Aorta (tissue), 5 donors: ENCODE measurements at places on chromosomes 2 and 18. TPM values are rescaled to one million over a fixed set of nuclear protein-coding genes. Genes with fewer than 3 reads are reported as not detected.
A peak's percentile ranks its signal among the peaks of the same experiment; 100 is the strongest.

The BOLA3 gene
- 44.7 TPM for polyA plus RNA-seq

The ACTG2 gene
- polyA plus RNA-seq = 301 TPM

The G6PC2 gene
- not detected for polyA plus RNA-seq

The PLGLB1 gene
- polyA plus RNA-seq = 2.3 TPM

DNA sequence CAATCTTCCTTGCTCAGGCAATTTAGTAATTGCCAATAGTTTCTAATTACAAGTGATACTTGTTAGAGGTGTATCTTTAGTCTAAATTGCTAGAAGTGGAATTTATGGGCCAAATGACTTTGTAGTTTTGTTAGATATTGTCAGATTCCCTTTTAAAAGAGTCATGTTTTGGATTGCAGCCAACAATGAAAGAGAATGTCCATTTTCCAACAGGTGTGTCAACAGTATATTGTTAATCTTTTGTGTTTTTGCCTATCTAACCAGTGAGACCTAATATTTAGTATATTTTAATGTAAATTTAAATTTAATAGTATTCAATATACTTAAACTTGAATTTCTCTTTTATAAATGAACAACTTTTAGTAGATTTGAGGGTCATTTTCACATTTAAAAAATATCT lies 259.4 kb upstream of the ETAA1 start:
- DNase-seq = no peak

DNA sequence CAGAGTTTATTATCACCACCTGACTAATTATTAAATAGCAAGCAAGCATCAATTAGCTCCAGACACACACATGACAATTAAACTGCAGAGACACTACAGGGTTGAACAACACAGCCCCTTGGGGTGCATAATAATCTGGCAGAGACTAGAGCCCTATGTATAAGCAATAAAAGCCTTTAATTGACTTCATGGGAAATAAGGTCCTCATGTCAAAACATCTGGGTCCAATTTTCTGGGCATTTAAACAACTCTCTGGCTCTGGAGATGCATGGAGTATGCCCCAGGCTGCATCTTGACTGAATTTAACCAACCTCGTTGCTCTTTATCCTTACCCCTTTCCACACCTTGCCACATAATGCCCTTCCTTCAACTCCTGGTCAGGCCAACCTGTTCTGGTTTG lies 270.7 kb upstream of the THUMPD2 start:
- no peak for DNase-seq

DNA sequence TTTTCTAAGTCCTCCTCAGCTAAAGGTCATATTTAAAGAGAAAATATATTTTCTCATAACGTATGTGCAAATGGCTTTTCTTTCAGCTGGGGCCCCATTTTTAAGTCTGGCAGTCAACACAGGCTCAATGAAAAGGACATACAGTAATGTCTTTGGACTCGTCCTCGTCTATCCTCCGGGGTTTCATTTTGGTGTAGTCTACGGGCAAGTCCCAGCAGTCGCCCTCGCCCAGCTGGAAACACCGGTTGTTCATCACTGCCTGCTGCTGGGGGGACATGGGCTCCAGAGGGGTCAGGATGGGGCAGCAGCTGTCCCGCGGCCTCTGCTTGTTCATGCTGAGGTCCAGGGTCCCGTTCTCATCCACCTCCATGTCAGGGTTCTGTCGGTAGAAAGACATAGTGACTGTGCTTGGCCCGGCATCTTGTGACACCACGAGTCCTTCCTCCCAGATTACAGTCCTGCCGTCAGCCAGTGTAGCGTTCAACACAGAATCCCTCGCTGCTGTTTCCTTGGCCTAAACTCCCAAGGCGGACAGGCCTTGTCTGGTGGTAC lies 144.9 kb upstream of the PXDN start:
- DNase-seq = no peak

DNA sequence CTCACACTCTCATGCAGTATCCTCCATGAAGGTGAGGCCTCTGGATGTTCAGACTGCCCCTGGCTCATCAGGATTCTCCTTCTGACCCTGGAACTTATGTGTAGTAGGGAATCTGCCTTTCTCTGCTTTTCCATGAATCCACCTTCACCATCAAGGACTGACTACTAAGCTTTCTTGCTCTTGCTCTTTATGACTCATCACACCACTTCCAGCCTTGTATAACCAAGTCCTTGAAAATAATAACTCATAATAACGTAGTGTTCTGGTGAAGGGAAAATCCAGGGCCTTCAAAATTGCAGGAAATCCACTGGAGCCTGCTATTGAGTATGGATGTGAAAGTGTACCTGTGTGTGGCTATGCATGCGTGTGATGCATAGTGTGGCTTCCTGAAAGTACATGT lies 11.3 kb upstream of the KCNS3 start:
- DNase-seq = no peak

The RESP18 gene
- polyA plus RNA-seq = not detected

DNA sequence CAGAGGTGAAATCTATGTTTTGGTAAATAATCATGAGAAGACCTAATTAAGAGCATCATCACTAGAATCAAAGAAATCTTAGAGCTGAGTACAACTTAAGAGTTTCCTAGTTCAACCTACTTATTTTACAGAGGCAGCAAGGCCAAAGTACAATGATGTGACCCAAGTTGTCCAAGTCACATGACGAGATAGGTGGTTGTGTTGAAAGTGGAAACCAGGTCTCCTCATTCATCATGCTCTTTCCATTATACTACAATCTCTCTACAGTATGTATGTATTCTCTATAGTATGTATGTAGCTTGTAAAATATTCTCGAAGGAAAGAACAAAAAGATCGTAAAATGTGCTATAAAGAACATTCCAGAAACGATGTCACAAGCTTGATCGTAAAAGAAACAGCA lies 895.0 kb upstream of the FSHR start:
- DNase-seq = no peak

The RAMP1 gene
- polyA plus RNA-seq = 328 TPM

DNA sequence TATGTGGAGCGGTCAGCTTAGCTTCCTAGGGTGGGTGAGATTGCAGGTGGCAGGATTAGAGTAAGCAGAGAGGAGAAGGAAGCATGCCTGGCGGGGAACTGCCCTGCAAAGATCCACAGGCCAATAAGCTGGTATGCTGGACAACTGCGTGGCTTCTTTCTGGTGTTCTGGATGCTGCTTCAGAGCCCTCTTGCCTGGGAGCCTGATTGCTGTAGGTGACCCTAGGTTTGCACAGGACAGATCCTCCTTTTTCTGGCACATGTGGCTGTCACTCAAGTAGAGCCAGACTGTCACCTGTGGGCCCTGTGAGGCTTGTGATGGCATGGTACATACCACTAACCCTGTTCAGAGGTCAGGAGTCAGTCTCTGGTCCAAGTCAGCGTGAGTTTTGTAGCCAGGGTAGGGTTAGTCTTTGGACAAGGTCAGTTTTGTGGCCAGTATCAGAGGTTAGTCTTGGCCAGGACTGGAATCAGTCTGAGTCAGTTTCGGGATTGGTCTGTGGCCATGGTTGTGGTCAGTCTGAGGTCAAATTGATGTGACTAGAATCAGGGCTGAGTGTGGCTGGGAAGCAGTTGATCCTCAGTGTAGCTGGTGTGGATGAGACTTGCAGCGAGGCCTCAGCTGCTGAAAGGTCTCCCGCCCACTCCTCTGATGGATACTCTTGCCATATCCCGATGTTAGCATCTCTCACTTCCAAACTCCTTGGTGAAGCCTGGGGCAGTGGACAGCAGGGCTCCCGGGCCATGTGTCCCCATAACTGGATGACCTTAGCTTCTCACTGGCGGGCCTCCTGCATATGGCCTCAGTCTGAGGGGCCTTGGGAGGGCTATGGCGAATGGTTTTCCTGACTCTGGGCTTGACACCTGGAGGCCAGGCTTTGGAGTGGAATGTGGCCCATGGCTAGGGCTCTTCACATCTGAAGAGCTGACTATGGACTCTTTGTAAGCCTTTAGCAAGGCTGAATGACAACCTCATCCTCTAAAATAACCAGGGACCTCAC lies 260.5 kb downstream of the DYSF start:
- peak; percentile 66 for DNase-seq

GRCh38 chr2:204505946-204506345 lies 39.3 kb upstream of the PARD3B start:
- no peak for DNase-seq

The SERPINB13 gene
- polyA plus RNA-seq = not detected

The KLHL29 gene
- 4.9 TPM for polyA plus RNA-seq

GRCh38 chr2:202237787-202238233 lies 587 bp downstream of the SUMO1 start:
- no peak for DNase-seq

DNA sequence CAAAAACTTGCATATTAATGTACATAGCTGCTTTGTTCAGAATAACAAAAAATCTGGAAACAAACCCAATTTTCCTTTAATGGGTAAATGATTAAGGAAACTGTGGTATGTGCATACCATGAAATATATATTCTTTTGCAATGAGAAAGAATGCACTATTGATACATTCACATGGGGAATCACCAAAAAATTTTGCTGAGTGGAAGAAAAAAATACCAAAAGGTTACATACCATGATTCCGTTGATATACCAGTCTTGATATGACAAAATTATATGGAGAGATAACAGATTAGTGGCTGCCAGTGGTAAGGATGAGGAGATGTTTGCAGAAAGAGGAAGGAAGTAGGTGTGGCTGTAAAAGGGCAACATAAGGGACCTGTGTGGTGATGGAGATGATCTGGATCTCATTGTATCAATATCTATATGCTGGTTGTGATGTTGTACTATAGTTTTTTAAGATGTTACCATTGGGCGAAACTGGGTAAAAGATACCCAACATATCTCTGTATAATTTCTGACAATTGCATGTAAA lies 54.6 kb upstream of the BCL2L11 start:
- no peak for DNase-seq

The SCG2 gene
- polyA plus RNA-seq = 1.5 TPM

- no peak for DNase-seq
Measured at GRCh38 chr2:119385466-119385865, 18.7 kb downstream of the DBI start.

- no peak for DNase-seq
Measured at GRCh38 chr2:121565389-121566250, 34.9 kb downstream of the RNU4ATAC start.

GRCh38 chr2:28950941-28951630 lies 30.0 kb upstream of the TOGARAM2 start:
- no peak for DNase-seq

GRCh38 chr2:142742371-142743214 lies 134.9 kb upstream of the KYNU start:
- DNase-seq = no peak

The VAMP8 gene
- 256 TPM for polyA plus RNA-seq

DNA sequence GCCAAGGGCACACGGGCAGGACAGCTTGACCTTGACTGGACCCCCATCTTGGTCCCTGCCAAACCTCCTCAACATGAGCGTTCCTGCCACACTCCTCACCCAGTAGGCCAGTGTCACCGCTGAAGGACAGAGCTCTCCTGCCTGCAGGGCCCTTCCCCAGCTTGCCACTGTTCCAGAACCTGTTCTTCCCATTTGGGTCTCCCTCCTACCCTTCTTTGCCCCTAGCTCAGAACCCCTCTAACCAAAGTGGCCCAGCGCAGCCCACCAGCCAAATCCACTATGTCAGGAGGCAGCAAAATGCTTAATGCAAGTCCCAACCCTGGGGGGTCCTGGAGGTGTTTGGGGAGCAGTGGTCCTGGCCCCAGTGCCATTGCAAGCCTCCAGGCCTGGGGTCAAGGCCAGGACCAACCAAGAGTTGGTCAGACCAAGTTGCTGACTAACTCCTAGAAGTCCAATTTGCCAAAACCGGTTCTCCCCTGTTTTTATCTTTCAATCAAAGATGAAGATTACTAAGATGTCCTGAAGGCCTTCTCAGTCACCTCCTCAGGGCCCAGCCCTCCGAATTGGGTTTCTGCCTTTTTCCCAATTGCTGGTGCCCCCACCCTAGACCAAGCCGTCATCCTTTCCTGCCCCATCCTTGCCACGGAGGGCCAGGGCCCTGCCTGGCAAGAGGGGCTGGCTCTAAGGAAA lies 4.5 kb upstream of the ASPRV1 start:
- DNase-seq = no peak

DNA sequence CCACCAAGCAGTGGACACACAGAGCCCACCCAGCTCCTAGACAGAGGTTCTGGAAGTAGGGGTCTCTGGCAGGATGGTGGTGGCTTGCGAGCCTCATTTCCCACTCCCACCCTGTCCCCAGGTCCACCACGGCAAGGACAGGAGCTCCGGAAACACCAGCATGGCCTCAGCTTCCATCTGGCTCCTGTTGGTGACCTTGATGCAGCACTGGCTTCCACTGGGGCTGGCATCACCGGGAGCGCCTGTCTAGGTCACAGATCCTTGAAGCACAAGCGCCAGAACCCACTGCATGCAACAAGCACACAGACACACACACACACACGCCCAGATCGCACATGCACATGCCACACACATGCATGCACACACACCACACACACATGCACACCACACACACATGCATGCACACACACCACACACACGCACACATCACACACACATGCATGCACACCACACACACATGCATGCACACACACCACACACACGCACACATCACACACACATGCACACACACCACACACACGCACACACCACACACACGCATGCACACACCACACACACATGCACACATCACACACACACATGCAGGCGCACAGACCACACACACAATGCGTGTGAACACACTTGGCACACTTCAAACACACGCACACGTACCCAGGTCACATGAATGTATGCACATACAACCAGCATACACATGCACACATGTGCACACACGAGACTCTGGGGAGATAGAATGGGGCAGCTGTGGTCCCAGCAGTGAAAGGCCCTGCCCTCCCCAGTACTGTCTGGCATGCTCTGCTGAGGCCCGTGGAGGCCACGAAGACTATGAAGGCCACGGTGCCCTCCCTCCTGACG lies 63.7 kb downstream of the TWIST2 start:
- DNase-seq = no peak

DNA sequence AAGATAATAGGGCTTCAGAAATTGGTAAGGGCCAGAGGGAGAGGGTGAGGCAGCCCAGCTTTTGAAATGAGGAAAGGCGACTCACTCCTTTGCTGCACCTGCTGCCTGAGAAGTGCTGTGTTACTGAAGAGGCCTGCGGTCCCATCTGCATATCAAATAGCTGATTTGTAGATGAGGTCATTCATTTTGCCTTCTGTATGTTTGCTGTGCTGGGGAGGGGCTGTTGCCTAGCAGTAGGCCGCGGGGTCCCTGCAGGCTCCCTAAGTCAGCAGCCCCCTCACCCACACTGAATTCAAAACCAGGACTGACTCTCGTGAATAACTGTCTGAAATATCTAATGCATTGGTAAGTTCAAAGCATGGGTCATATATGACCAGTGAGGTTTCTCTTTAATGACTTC lies 377.2 kb downstream of the SOX11 start:
- DNase-seq = no peak

The TMEM178A gene
- polyA plus RNA-seq = 9.5 TPM

- DNase-seq = no peak
Measured at GRCh38 chr2:16260041-16260830, 319.9 kb downstream of the MYCN start.

- DNase-seq = no peak
Measured at GRCh38 chr2:167748536-167748935, 498.9 kb downstream of the STK39 start.

The MROH2A gene
- polyA plus RNA-seq = not detected

DNA sequence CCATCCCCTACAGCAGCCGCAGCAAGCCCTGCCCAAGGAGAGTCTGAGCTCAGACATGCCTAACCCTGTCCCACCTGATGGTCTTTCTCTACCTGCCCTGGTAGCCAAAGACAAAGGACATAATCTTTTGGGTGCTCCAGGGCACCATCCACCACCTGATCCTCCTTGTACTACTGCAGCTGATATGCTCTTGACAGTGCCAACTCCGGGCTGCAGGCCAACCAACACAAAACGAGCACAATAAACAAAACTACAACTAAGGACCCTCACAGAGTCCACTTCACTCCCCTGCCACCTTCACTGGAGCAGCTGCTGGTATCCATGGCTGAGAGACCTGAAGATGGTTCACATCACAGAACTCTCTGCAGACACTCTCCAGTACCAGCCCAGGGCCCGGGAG lies 106.3 kb downstream of the GRB14 start:
- DNase-seq = no peak
